LHCN-M2 (cell line): ENCODE measurements at places on chromosomes 5 and 9. TPM values are rescaled to one million over a fixed set of nuclear protein-coding genes. Genes with fewer than 3 reads are reported as not detected.
A peak's percentile ranks its signal among the peaks of the same experiment; 100 is the strongest.

DNA sequence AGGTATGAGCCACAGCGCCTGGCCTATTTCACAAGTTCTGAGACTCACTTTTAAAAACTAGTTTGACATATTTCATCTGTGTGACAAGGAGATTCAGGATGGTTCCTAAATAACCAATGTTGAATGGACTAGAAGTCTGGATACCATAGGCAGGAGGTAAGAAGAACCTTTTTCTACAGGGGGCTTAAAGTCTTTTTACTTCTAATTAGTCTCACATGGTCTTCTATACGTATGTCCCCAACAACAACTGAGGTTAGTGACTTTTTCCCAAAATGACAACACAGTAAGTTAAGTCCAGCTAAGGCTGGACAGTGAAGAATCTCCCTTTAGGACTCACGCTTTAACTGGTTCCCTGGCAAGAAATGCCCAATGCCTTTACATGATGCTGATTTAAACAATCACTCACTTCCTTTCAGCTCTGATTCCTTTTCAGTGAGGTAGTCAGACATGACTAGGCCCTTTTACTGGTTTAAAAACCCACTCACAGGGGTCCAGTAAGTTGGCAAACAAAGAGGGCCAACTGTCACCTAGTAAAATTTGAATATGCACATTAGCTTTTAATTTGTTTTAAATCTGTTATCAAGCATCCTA, 12.1 kb upstream of the HAUS6 start:
- DNase-seq: no peak

The LECT2 gene
- not detected in 2 replicates for total RNA-seq

The ADGRV1 gene
- 0.17 TPM in 1 of 2 replicates, not detected in the other for total RNA-seq

GRCh38 chr9:130129432-130130061, 42.7 kb upstream of the NCS1 start:
- no peak for DNase-seq

The DRD1 gene
- total RNA-seq: not detected in 2 replicates

The AHRR gene
- 43.2 and 52.0 TPM in 2 replicates for total RNA-seq

GRCh38 chr9:113957821-113958341, 81.8 kb downstream of the ZNF618 start:
- peak; percentile 91 for DNase-seq

DNA sequence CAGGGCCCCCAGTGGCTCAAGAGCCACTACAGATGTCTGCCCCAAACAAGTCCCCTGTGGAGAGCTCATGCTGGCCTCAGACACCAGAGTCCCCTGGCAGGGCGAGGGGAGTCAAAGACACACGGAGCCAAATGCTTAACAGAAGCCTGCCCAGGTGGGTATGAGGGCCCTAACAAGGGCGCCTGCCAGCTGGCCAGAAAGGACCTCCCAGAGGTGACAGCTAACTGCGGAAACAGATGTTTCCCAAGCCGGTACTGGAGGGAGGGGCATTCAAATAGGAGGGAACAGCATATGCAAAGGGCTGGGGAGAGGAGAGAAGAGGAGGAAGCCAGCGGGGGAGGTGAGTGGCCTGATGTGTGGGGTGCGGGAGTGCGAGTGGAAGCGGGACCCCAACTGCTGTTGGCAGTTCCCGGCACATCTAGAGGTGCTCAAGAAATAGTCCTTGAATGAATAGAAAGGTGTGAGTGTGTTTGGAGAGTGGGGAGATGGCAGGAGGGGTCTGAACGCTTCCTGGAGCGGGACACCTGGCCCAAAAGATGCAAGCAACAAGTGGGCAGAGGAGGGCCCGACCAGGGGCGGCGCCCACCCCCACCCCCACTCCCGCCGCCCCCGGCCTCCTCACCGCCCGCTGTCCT, 824 bp downstream of the MXD3 start:
- no peak for DNase-seq

- DNase-seq: peak; percentile 45
Measured at GRCh38 chr5:173451031-173451430, 122.8 kb upstream of the STC2 start.

The PALM2AKAP2 gene
- 15.8 and 16.5 TPM in 2 replicates for total RNA-seq

DNA sequence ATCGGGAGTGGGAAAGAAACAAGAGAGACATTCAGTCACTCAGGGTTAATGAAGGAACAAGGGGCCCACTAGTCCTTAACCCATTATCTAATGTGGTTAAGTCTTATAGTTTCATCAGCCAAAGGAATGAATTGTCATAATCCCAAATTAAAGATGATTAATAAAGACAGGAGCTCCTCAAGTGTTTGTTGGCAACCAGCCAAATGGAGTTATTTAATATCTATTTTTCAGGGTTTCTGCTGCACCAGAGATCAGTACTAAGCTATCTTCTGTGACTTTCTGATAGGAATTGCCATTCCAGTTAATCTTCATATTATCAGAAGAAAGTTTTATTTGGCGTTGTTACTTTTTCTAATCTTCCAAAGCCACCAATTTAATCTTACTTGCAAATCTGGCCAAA, 34.0 kb upstream of the FCHO2 start:
- DNase-seq: no peak

- DNase-seq: peak; percentile 84
Measured at GRCh38 chr5:128920345-128921215, 44.7 kb upstream of the SLC27A6 start.

The C5orf58 gene
- total RNA-seq: not detected in 2 replicates

- DNase-seq: no peak
Measured at GRCh38 chr9:131910572-131910971, 169.1 kb downstream of the MED27 start.

The PRDM9 gene
- not detected in 2 replicates for total RNA-seq

The XRCC4 gene
- 14.3 and 17.2 TPM in 2 replicates for total RNA-seq

GRCh38 chr9:134698587-134699342, 57.2 kb downstream of the COL5A1 start:
- peak; percentile 37 for DNase-seq

- DNase-seq: no peak
Measured at GRCh38 chr9:109017061-109017460, 3.8 kb upstream of the CTNNAL1 start.

- DNase-seq: no peak
Measured at GRCh38 chr9:6214903-6215302, 704 bp upstream of the IL33 start.

GRCh38 chr5:131684595-131684994, 49.6 kb upstream of the RAPGEF6 start:
- DNase-seq: no peak

The TEX48 gene
- total RNA-seq: not detected in 2 replicates

GRCh38 chr9:93231121-93231694, 47.3 kb downstream of the WNK2 start:
- DNase-seq: no peak

- no peak for DNase-seq
Measured at GRCh38 chr9:107945961-107946360, 456.4 kb upstream of the KLF4 start.

- no peak for DNase-seq
Measured at GRCh38 chr9:105979290-105979689, 284.9 kb downstream of the TMEM38B start.

The TMEM215 gene
- not detected in 2 replicates for total RNA-seq

DNA sequence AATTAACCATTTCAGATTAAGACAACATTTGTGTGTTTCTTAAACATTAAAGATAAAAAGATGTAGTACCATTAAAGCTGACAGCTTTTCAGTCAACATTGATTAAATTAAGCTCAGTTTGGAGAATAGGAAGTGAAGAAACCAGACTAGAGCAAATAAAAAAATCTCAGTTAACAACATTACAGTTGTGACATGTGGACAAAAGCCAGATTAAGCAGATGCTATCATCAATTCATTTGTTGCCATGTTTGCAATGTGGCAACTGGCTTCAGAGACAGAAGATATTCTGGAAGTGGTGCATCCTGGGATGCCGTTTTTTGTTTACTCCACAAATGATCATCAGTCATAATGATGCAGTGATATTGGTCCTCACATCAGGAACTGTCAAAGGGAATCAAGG, 70.3 kb upstream of the CNTLN start:
- DNase-seq: peak; percentile 31

The ACTL7A gene
- not detected in 2 replicates for total RNA-seq

DNA sequence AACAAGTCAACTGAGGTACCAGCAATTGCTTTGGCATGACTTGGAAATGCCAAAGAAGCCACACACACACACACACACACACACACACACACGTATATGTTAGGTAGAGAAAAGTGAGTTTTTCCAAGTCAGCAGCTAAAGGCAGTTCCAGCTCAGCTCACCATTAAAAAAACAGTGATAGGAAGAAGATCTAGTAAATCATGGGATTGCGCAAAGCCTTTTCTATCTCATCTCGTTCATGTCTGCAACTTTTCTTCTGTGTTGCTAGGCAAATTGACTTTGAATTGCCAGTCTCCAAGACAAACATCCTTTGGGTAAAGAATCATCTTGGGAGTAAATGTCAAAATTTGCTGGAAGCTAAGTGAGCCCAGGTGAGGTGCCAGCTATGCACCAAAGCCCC, 500.1 kb downstream of the ENC1 start:
- no peak for DNase-seq

DNA sequence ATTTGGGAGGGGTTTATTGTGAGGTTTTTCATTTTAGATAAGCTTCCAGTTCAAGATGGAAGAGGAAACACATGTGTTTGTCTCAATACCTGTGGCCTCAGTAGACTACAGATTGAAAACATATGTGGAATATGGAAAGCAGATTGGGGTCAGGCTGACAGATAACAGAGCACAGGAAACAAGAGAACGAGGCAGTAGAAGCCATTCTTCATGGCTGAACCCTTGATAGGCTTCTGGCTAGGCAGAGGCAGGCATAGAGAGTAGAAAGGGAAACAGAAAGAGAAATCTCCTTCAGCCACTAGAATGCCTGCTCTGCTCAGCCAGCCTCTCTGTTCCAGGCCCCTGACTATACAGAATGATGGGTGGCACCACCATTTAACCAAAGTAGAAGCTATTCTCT, 152.5 kb downstream of the MUSK start:
- no peak for DNase-seq
